ENCODE measurements at places on chromosomes 3 and 15.
A peak's percentile ranks its signal among the peaks of the same experiment; 100 is the strongest.

- no peak overlapping the region for H3K4me3 ChIP-seq
- H3K27me3 ChIP-seq = no peaks in the 10 kb centered on the region
- H3K36me3 ChIP-seq = no peaks in the 10 kb centered on the region
- no peak overlapping the region for H3K27ac ChIP-seq
- no peak for DNase-seq
- H3K4me1 ChIP-seq = peaks cover 17% of the 10 kb centered on the region
Observed at GRCh38 chr15:99433757-99434450, 131.9 kb upstream of the MEF2A start.

DNA sequence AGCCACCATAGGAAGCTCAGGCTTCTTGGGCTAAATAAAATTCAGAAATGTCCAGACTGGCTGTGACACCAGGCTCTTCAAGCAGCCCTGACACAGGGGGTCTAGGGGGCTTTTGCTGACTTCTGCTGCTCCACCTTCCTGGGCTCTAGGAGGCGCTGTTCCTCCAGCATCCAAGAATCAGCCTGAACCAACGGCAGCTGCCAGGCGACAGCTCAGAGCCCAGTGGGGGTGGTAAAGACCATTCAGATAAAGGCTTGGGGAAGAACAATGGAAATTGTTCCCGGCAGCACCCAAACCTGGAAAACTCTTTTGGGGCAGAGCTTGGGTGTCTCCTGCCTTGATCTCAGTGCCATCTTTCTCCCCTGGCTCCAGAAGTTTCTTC is 21.6 kb upstream of the PSTPIP1 start:
- H3K4me3 ChIP-seq = no peak overlapping the region
- no peaks in the 10 kb centered on the region for H3K36me3 ChIP-seq
- H3K4me1 ChIP-seq = peaks cover 14% of the 10 kb centered on the region
- no peak overlapping the region for H3K27ac ChIP-seq
- DNase-seq = peak; percentile 70

GRCh38 chr3:194785315-194785714 is 99.6 kb downstream of the FAM43A start:
- no peak overlapping the region for H3K4me3 ChIP-seq
- no peaks in the 10 kb centered on the region for H3K36me3 ChIP-seq
- H3K27ac ChIP-seq = no peak overlapping the region
- DNase-seq = no peak

DNA sequence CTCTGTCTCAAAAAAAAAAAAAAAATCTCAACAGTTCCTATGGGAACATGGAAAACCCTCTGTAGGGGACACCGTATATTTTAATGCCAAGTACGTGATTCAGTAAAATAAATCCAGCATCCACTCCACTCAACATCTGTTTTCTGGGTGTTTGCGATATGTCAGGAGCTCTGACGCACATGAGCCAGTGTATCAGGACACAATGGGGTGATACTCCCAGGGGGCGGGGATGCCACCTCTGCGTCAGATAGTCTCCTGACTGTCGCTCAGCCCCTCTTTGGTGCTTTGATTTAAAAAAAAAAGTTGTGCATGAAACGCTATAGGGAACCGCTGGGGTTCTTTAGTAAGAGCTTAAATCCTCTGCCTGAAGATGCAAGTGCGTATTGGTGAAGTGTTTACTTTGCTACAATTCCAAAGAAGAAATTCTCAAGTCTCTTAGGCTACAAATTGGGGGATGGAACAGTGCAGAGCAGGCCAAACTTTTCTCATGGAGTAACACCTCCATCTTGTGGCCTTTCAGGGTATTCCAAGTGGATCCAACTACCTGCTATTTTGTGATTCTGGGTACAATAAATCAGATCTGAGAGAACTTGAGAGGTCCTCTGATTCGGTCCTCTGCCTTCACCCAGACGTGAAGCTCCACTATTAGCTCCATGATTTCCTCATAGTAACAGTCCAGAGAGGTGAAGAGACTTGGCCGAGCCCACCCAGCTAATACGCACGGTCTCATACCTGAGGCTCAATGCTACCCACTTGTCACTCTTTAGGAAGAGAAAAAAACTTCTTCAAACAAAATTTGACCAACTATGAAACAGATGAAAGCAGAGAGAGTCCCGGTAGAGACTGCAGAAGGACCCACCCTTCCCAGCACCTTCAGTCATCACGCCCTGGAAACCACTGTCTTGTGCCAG is 9.3 kb upstream of the NR2E3 start:
- H3K4me3 ChIP-seq = no peak overlapping the region
- no peaks in the 10 kb centered on the region for H3K27me3 ChIP-seq
- no peaks in the 10 kb centered on the region for H3K36me3 ChIP-seq
- no peak for DNase-seq
- no peak overlapping the region for H3K27ac ChIP-seq

- peaks cover 15% of the 10 kb centered on the region for H3K4me1 ChIP-seq
- no peak for DNase-seq
- no peak overlapping the region for H3K4me3 ChIP-seq
- no peak overlapping the region for H3K27ac ChIP-seq
Observed at GRCh38 chr15:63855735-63856134, 22.0 kb upstream of the HERC1 start.

GRCh38 chr3:17110660-17111396 is 226.1 kb downstream of the PLCL2 start:
- H3K4me1 ChIP-seq = no peaks in the 10 kb centered on the region
- DNase-seq = no peak
- no peaks in the 10 kb centered on the region for H3K27me3 ChIP-seq
- H3K27ac ChIP-seq = no peak overlapping the region
- no peaks in the 10 kb centered on the region for H3K36me3 ChIP-seq

GRCh38 chr15:91627473-91628278 is 225.8 kb upstream of the SLCO3A1 start:
- H3K27me3 ChIP-seq = no peaks in the 10 kb centered on the region
- no peak overlapping the region for H3K4me3 ChIP-seq
- DNase-seq = no peak
- H3K36me3 ChIP-seq = no peaks in the 10 kb centered on the region

DNA sequence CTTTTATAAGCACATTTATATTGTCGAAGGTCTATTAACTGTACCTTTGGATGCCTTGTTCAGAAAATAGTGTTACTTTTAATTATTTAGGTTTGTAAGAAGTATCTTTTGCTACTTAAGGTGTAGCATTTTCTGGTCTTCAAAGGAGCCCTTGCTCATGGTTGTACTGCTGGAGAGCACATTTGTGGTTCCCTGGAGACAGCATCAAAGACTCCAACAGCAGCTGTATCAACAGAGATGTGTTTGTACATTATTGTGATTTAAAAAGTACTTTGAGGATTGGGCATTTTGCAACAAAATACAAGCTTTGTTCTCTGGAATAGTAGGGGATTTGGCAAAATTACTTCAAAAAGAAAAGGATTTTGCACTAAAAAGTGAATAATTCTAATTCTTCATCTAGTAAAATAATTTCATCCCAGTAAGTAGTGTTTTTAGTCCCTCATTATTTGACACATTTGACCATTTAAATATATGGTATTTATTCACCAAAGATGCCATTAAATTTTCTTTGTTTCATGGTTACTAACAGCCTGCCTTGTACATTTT is 16.5 kb downstream of the TBC1D23 start:
- no peaks in the 10 kb centered on the region for H3K27me3 ChIP-seq
- DNase-seq = no peak
- peaks cover 26% of the 10 kb centered on the region for H3K36me3 ChIP-seq
- H3K4me3 ChIP-seq = no peak overlapping the region

GRCh38 chr3:121661376-121661775 is 673 bp upstream of the HCLS1 start:
- no peaks in the 10 kb centered on the region for H3K27me3 ChIP-seq
- H3K4me1 ChIP-seq = no peaks in the 10 kb centered on the region
- no peak for DNase-seq
- H3K27ac ChIP-seq = peak overlapping the region; percentile 50

- DNase-seq = no peak
- H3K4me1 ChIP-seq = no peaks in the 10 kb centered on the region
- no peak overlapping the region for H3K27ac ChIP-seq
- H3K27me3 ChIP-seq = peaks cover 12% of the 10 kb centered on the region
Observed at GRCh38 chr3:44104668-44105321, 136.9 kb upstream of the TOPAZ1 start.

DNA sequence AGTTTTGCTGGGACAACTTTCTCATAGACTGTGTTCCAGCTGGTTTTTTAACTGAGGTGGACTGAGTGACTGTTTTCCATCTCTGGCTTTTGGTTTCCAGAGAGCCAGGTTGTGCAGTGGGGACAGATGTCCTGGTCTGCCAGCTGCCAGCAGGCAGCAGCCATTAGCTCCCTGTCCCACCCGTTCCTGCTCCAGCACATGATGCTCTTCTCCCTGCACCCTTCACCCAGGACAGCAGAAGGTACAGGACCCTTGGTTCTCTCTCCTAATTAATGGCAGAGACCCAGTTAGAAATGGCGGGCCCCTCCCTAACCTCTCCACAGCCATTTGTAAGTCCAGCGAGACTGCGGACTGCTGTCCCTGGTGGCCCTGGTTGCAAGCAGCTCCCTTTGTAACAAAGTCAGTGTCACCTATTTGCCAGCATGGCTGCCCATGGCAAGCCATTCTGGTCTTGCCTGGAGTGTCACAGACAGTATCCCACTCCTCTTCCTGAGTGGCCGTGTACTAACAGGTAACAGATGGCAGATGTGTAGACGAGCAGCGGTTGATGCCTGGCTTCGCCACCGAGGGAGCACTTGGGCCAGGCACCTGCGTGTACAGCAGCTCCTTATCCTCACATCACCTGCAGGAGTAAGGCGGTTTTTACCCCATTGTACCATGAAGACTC is 148.3 kb downstream of the DNAJB8 start:
- H3K27ac ChIP-seq = no peak overlapping the region
- peaks cover 3% of the 10 kb centered on the region for H3K4me1 ChIP-seq
- no peak for DNase-seq

All from psoas muscle (tissue), 8 donors.